ENCODE measurements at places on chromosomes 5 and 9.
A peak's percentile ranks its signal among the peaks of the same experiment; 100 is the strongest.

- DNase-seq = no peak
Measured at GRCh38 chr5:80184235-80185023, 71.4 kb downstream of the SERINC5 start.

- no peak for DNase-seq
Measured at GRCh38 chr5:143898916-143899591, 87.1 kb downstream of the HMHB1 start.

- DNase-seq = no peak
Measured at GRCh38 chr9:35771943-35772342, 17.9 kb upstream of the MSMP start.

GRCh38 chr5:178467568-178468195 lies 122.5 kb downstream of the COL23A1 start:
- peak; percentile 40 for DNase-seq

DNA sequence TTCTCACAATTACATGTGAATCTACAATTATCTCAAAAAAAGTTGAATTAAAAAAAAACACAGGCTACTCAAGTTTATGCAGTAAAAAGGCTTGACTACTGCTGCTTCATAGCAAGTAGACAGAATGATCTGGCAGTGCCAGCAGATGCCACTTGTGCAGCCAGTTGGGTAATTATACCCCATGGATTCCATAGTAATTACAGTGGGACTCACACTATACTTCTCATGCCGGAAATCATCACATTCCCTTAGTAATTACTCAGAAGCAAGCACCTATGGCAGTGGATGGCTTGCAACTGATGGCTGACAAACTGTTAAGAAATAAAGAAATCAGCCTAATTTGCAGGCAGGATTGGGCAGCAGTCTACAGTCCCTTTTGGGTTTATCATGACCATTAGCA lies 463.2 kb upstream of the KLF4 start:
- no peak for DNase-seq

DNA sequence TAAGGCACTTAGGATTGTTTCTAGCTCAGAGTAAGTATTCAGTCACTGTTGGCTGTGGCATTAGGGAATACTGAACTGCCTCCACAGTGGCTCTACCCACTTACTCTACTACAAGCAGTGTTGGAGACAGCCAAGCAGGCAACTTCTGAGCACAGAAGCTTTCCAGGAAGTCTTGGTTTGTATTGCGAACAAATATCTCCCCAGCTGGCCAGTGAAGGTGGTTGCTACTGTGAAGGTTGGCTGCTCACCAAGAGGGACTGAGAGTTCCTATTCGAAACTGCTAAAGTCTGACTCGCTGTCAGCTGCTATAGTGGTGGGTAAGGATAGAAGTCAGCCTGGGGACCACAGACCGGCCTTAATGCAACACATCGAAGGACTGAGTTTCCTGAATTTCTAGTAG lies 319.1 kb downstream of the KIF4B start:
- no peak for DNase-seq

GRCh38 chr5:169686137-169686536 lies 49.1 kb downstream of the DOCK2 start:
- DNase-seq = no peak

GRCh38 chr5:158569534-158569933 lies 530.2 kb downstream of the EBF1 start:
- no peak for DNase-seq

DNA sequence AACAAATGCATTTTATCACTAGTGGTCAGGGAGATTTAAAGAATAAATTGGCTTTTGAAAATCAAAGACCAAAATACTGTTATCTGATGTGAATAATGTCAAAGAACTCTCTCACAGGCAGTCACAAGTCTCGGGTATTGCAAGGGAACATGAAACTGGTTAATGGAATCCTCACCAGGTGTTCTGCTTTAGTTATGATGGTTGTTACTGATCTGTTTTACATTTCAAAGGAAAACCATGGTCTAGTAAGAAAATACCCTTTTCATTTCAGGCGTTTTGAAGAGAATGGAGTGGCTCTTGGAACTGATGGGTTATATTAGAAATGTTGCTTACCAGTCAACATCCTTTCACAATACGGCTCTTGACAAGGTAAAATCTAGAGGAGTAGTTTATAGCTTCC lies 43.4 kb downstream of the HACD4 start:
- DNase-seq = no peak

GRCh38 chr5:108090946-108091345 lies 291.0 kb downstream of the FBXL17 start:
- DNase-seq = no peak

- no peak for DNase-seq
Measured at GRCh38 chr9:7186175-7186574, 428.4 kb downstream of the KDM4C start.

DNA sequence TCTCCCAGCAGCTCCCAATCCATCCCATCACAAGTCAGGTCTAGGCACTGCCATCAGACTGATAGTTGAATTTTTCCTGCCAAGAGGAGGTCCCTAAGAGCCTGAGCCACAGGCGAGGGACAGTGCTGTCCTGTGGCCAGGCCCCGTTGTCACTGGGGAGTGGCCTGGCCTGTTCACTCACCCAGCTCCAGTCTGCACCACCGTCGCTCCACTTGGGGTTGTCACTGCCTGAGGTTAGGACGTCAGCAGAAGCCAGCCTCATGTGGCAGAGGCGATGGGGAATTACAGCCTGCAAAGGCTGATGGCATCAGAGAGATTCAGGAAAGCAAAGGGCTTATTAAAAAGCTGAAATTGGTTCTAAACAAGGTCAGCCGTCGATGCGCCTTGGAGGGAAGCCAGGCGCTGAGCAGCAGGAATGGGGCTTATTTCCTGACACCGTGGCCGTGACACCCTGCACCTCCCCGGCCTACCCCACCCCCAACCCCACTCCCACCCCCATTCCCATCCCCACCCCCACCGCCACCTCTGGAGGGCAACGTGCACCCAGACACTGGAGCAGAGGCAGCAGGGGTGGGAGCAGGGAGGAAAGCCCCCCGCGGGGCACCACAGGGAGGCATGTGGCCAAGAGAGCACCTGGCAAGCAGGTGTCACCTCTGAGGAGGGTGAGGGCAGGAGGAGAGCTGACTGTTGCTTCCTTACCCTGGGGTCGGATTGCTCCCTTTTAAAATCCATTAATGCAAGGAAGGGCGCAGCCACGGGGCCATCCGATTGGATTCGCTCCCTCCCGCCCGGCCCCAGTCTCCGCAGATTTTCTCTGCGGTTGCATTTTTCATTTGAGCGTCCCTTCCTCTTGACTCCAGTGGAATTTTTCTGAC lies 3.1 kb upstream of the DBH start:
- DNase-seq = no peak

DNA sequence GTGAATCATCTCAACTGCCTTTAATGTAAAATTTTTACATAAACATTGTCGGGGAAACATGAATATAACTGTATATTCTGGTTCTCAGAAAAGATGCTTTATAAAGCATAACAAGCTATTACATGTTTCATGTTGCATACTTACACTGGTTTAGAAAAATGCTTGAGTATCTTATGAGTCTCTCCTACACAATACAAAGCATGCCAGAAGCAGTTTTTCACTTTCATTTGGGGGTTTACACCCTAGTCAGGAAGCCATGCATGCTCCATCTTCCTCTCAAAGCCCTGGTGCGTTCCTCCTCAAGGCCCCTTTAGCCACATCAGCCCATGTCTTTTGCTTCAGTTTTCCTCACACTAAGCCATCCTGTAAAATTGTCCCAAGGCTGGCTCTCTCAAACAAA lies 22.8 kb downstream of the ELAVL2 start:
- no peak for DNase-seq
